ENCODE measurements at places on chromosomes 12 and 14.

DNA sequence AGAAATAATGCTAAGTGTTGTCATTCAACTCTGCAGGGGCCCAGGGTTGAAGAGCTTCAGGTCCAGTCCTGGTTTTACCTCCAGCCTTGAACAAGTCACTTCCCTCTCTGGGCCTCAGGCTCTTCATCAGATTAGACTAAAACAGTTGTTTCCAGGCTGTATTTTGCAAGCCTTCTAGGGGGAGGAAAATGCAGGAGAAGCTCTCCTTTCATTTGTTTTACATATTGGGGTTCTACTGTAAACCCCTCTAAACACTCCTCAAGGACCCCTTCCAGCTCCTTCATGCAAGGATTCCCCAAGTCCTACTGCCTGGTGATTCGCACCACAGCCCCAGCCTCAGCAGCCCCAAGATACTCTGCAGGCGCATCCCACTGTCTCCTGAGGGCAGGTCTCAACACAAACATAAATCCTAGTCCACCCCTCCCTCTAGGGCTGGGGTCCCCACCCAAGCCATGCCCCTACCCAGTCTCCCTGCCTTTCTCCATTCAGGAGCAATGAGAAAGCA is 2.7 kb downstream of the SDR9C7 start:
- no peak for DNase-seq

DNA sequence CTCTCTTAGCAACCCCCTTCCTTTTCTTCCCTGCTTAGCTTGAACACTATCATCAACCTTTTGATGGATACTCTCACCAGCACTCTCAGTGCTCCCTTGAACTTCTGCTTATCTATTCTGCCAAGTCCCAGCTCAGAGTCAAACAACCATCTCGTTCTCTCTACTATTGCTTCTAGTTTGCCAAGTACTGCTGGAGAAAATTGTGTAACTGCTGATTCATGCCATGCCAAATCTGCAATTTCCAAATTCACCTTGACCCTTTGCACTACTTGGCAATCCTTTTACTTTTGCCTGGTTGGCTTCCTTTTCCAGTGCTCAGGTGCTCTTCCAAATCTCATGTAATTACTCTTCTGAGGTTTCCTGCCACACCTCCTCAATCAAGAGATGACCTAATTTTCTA is 2.8 kb upstream of the CCDC196 start:
- no peak for DNase-seq

GRCh38 chr12:95143621-95144205 is 70.3 kb upstream of the NR2C1 start:
- DNase-seq: no peak

DNA sequence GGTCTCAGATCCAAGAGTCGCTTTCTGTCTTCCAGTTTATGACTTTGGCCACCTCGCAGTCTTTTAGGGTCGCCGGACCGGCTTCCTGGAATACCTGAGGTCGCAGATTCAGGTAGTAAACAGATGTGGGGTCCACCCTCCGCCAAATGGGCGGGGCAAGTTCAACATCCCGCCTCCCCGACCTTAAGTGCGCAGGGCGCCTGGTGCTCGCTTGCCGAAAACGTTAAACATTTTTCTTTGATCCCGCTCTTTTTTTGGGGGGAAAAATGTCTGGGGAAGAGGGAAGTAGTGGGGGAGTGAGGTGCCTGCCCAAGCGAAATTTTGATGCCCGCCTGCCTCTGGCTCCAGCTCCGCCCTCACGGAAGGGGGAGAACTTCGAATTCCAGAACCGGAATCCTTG is 73.9 kb upstream of the TBX5 start:
- no peak for DNase-seq

DNA sequence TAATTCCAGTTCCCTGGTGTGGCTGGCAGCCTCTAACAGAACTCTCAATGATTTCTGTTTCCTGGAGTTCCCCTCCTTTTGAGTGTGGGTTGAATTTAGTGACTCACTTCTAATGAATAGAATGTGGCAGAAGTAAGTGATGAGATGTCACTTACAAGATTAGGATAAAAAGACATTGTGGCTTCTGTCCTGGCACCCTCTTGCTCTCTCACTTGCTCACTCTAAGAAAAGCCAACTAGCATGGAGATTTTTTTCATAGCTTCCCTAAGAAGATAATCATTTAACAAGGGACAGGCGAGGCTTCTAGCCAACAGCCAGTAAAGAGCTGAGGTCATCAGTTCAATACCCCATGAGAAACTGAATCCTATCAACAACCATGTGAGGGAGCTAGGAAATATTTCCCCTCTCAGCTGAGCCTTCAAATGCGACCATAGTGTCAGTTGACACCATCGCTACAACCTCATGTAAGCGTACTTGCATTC is 156.7 kb downstream of the TMTC3 start:
- DNase-seq: no peak

DNA sequence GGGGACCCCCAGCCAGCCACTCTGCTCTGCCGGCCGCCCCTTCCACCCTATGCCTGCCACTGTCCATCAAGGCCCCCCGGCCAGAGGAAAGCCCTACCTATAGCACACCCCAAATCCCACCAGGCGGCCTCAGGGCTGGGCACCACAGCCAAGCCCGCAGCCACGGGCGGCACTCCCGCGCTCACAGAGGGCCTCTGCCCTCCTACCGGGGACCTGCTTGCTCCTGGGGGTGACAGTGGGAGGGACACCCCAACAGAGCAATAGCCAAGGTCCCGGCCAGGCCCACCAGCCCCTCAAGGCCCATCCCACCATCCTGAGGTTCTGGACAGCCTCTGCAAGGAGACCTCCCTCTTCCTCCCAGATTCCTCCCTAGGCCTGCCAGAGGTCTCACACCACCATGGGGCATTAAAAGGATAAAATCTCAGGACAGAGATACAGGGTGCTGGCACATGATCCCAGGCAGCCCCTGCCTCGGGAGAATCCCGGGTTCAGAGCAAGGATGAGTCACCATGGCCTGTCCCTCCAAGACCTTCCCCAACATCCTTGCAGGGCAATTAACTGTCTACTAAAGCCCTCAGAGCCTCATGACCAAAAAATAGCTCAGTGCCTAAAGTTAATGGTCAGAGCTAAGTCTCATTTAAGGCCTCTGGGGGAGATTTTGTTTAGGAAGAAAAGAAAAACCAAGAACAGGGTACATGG is 17.1 kb downstream of the CCDC85C start:
- no peak for DNase-seq

DNA sequence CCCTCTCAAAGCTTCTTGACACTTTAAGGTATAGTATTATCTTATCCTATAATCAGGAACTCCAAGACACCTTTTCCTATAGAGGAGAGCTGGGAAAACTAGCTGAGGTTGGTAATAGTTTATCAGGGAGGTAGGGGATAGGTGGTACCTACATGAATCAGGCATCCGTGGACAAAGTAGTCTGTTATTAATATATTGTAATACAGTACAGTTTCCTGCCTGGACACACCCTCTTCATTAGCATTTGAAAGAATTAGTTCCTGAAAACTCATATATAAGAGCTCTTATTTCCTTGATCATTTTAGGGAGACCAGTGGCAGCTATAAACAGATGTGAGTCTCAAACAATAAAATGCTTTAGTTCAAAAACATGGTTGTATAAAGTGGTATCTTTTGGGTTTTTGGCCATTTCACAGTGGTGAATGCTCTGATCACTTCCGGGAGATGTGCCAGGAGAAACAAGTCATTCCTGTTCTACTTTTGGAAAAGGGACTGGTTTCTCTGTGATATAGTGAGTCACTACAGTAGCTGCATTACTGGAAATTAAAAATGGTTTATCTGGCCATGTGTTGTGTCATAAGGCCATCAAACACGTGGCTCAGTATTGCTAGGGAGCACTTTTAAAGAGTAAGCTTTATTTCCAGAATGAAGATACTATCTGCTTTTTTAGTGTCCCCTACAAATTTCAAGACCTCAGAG is 98.1 kb downstream of the KLRB1 start:
- no peak for DNase-seq

DNA sequence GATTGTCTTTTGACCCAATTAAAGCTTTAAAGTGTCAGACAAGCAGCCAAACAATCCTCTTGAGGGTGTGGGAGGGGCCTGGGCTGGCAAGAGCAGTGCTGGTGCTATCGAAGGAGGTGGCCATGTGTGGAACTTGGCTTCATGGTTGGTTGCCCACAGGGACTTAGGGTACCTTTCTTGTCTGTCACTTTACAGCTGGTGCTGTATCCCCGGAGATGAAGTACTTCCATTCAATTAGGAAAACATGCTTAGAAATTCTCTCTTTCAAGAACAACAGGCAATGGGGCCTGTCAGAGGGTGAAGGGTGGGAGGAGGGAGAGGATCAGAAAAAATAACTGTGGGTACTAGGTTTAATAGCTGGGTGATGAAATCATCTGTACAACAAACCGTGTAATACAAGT is 86.5 kb downstream of the DAAM1 start:
- no peak for DNase-seq

GRCh38 chr14:24067133-24068082 is 4.0 kb upstream of the CPNE6 start:
- DNase-seq: peak; percentile 51

DNA sequence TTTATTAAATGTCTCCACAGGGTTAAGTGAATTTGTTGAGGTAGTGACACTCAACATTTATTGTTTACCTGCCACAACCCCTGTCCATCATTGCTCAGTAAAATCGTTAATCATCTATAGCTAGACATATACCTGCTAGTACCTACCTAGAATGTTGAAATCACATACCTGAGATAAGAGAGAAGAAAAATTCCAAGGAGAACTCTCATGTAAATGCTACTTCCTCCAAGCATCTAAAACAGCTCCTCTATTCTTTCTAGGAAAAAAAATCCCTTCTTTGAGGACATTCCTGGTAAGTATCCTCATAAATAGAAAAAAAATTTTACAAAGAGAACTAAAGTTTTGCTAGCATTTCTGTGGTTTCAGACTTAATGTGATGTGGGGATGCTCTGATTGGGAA is 325.1 kb downstream of the DAD1 start:
- DNase-seq: no peak

DNA sequence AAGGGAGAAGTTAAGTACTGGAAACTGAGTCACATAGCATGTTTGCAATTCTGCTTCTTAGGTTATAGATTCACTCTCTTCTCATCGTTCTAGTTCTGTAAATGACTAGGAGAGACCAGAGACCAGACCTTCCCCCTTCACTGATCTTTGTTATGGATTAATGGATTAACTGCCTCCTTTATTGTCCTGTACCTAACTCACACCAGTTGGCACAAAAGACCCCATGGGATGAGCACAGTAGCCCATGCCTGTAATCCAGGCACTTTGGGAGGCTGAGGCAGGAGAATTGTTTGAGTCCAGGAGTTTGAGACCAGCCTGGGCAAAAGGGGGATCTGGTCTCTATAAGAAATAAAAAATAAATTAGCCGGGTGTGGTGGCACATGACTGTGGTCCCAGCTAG is 20.8 kb downstream of the BCAT1 start:
- no peak for DNase-seq

- DNase-seq: no peak
Observed at GRCh38 chr12:98352835-98353234, 162.6 kb upstream of the TMPO start.

GRCh38 chr14:102058961-102059360 is 27.9 kb downstream of the HSP90AA1 start:
- DNase-seq: no peak

DNA sequence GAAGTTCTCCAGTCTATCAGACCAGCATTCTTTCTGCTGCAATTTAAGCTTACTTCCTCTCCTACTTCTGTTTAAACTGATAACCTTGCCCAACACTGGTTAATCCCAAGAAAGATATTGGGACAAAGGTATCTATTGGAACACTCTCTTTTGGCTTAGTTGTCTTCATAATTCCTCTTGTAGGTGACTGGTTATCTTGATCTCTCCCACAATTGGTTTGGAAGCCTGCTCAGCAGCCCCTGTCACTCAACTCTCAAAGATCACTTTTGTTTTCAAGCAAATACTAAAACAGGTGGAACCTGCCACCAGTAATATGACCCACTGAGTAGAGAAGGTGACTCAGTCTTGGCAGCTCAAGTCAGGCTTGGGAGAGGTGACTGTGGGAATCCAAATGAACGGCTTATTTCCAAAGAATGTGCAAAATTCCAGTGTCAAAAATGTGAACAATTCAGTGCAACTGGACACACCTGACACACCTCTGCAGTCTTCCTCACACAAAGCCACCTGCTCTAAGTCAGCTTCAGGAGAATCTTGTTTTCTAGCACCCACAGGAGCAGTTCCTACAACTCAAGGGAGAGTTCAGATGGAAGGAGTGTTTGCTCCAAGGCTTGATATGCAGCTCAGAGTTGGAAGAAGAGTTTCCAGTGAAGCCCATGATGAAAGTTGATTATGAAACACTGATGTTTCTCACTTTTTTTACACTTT is 83.2 kb upstream of the SLC38A2 start:
- no peak for DNase-seq

Data from hypothalamus (tissue), 51 donors.